ENCODE measurements at places on chromosomes 3 and 15.

DNA sequence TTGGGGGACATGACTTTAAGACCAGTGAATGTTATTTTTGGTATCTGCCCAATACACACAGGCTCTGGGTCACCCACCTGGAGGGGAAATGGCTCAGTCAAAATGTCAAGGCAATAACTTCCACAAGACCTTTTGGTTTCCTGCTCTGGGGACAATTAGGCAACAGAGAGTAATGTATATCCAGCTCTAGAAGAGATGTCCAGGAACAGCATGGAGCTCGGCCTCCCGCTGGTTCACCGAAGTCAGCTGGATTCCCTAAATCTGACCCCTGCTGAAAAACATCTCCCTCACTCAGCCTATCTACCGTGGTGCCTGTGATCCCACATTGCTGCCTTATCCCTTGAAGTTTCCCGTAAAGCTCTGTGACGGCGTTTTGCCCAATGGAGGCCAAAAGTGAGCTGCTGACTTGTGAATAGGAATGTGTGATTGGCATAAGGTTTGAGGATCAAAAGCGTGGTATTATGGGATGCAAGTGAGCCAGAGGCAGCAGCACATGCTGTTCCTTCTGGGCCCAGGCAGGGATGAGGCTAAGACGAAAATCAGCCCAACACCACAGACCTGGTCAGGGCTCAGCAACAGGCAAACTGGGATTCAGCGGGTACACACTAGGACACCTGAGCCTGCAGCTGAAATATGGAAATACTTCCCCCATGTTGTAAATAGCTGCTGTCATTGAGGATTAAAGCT lies 47.2 kb upstream of the SLC6A11 start:
- DNase-seq = no peak

- DNase-seq = no peak
Observed at GRCh38 chr3:32371461-32372212, 20.0 kb upstream of the CMTM7 start.

DNA sequence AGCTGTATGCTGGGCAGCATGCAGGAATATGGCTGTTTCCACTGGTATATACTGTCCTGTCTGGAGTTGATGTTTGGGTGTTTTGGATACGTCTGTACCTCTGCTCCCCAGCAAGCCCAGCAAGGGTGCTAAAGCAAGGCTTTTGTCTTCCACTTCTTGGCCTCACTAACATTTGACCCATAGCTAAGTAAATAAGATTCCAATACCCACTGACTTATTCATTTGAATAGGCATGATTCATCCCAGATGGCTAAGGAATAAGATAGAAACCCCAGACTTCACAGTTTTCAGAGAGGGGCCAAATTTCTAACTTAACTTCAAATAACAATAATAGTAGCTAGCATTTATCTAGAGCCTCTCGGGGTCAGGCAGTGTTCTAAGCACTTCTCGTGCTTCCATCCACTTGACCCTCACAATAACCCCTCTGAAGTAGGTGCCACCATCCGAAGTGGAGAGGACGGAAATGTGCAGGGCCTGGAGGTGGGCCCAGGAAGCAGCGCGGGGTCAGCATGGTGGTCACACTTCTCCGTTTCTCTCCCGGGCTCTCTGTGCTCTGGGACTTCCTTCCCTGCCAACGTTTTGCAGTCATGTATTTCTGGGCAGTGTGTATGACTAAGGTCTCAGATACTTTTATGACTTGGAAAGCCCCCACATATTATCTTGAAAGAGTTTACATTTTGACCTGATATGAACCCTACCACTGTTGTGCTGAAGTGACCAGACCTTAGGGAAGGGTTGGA lies 39.3 kb downstream of the LRRK1 start:
- no peak for DNase-seq

- DNase-seq = no peak
Observed at GRCh38 chr3:9944271-9944670, 7.9 kb downstream of the PRRT3 start.

GRCh38 chr15:25236861-25237155 lies 202.0 kb downstream of the UBE3A start:
- no peak for DNase-seq

GRCh38 chr3:115715241-115715745 lies 92.0 kb downstream of the GAP43 start:
- no peak for DNase-seq

DNA sequence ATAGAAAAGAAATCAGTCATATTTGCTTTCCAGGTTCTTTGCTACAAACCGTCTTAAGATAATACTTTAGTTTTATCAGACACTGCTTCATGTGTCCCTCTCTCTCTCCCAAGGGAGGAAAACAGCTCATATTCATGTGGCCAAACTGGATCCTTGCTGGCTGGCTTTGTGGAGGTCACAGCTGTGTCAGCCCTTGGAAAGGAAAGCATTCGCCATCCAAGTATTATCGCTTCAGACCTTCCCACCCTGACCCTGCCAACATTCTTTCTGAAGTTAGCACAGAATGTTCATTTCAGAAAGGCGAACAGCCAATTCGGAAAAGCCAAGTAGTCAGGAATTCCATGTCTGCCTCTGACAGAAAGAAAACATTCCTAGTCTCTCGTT lies 213.6 kb downstream of the FEZF2 start:
- DNase-seq = no peak
